NCI-H460 (cell line): ENCODE measurements at places on chromosomes 11 and 22.

DNA sequence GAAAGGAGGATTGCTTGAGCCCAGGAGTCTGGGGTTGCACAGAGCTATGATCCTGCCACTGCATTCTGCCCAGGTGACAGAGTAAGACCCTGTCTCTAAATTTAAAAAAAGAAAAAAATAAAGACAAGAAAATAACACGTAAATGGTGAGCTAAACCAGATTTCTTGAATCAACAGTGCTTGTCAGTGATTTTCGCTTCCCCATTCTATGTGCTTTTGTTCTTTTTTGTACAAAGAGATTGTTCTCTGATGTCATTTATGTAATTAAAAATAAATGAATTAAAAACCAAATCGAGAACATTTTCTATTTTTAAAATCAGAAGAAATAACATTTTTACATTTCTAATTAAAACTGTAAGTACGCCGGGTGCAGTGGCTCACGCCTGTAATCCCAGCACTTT is 19.8 kb upstream of the SLC29A2 start:
- no peak for DNase-seq

GRCh38 chr11:32186118-32186517 is 95.2 kb downstream of the RCN1 start:
- no peak for DNase-seq

DNA sequence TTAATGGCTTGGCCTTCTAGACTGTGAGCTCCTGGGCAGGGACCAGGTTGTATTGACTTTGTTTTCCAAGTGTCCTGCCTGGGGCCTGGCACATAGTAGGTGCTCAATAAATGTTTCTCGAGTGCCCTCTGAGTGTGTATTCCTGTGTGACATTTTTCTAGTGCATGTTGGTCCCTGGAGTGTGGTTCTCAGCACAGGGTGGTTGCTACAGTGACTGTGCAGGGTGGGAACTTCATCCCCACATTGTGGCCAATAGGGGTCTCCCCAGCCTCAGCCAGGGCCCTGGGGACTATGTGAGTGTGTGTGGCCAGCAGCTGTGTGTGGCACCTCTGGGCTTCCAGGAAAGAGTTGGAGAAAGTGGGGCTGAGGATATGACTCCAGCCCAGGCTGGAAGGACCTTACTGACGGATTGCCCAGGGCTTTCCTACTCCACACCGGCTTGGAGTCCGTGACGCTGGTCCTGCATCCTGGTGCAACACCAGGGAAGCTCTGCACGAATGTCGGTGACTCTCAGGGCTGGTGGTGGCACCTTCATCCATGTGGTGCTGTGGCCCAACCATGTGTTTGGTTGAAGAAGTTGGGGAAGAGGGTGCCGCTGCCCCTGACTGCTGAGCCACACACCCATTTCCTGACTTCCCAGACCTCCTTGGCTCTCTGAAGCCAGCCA is 9.0 kb upstream of the MARK2 start:
- DNase-seq = no peak

DNA sequence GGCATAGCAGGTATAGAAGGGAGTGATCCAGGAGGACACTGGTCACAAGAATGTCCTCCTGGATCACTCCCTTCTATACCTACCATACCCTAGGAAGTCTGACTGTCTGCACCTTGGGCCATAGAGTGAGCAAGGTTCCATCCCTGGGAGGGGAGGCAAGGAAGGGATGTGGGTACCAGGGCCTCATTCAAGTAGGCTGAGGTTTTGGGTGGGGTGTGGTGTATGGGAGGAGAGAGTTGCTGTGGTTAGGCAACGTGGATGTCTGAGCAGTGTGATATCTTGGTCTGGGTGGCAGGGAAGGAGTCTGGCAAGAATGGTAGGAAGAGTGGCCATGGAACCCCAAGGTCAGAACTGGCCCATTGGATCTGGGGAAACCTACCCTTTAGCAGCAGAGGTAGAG is 13.2 kb downstream of the PPFIBP2 start:
- DNase-seq = no peak

- DNase-seq = no peak
Observed at GRCh38 chr11:45089251-45089650, 57.2 kb upstream of the PRDM11 start.

- DNase-seq = no peak
Observed at GRCh38 chr22:20545681-20546521, 38.5 kb downstream of the MED15 start.

- no peak for DNase-seq
Observed at GRCh38 chr11:106072804-106073203, 4.3 kb downstream of the KBTBD3 start.

DNA sequence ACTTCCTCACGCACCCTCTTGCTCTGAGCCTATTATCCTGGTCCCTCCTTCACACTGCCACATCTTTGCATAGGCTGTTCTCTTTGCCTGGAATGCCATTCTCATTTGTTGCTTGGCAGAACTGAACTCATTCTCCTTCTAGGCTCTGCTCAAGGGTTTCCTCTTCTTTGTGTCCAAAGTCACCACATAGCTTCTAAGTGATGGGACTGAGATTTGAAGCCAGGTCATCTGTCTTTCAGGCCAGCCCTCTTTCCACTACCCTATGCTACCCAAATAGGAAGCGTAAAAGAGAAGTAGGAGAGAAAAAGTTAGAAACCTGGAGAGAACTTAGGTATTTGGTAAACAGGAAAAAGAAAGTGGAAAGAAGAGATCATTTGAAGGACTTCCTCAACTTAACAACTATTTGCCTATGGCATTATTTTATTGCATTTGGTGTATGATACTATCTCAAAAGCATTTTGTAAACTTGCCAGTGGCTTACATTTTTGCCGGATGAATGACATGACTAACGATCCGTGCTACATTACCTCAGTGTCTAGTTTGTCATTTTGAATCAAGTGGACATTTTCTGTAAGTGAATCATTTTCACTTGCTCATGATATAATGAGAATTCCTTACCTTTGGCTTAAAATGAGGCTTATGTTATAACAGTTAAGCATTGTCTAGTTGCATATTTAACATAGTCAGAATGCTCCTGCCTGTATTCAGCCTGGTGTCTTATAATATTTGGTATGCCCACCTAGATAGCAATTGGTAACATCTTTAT is 18.5 kb downstream of the NF2 start:
- peak; percentile 76 for DNase-seq

- DNase-seq = no peak
Observed at GRCh38 chr11:8213376-8213775, 44.6 kb upstream of the RIC3 start.

DNA sequence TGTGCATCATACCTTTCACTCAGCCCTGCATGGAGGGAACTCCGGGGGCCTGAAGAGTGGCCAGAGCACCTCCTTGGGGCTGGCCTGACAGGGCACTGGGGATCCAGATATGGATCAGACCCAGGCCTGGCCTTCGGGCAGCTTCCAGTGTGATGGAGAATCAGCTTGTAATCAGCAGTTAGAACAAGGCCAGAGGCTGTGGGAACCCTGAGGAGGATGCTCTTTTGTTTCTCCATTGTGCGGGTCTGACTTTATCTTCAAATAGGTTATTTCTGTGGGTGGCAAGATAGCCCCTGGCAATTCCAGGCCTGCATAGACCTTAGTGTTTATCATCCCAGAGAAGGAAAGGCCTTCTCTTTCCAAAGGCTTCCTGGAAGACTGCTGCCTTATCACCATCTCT is 12.3 kb downstream of the DGAT2 start:
- DNase-seq = no peak
